ENCODE measurements at places on chromosomes 3 and 15.

- DNase-seq, result no peak
These were observed 9.2 kb upstream of the SEMA4B start for GRCh38 chr15:90191794-90192509.

- DNase-seq, result no peak
These were observed 8.0 kb upstream of the ACAP2 start for GRCh38 chr3:195450731-195451229.

DNA sequence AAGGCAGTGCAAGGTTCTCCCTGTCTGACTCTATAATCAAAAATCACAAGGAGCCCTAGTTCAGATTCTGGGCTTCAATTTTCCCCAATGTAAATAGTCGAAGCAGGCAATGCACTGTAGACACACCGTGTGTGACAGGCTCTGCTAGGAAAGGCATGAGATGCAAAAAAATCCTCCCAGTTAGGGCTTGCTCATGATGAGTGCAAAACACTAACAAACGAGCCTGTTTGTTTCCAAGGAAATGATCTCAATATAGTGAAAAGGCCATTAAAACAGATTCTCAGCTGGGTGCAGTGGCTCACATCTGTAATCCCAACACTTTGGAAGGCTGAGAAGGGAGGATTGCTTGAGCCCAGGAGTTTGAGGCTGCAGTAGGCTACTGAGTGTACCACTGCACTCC, 55.7 kb downstream of the UMPS start:
- no peak for DNase-seq

- DNase-seq, result peak; percentile 51
These were observed 68.7 kb downstream of the TRAK1 start for GRCh38 chr3:42159706-42160472.

- no peak for DNase-seq
These were observed 34.6 kb upstream of the ESYT3 start for GRCh38 chr3:138399766-138400165.

All from neuronal stem cell (in vitro differentiated cells).